ENCODE measurements at places on chromosomes 1 and 21.

DNA sequence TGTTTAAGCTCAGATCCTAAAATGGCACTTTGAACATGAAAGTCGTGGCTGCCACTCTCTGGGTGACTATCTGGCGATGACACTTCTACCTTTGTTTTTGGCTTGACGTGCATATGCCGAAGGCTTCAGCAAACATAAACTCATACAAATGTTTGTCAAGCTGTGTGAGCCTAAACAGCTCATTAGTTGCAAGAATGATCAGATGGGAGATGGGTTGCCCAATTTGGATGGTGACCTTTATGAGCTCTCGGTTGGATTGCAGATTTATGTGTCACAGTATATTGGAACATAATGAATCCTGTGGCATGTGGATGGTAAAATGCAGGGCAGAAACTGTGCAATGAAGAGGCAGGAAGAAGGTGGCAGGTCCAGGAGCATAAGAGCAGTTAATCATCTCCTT lies 229.3 kb downstream of the DISC1 start:
- DNase-seq: no peak

DNA sequence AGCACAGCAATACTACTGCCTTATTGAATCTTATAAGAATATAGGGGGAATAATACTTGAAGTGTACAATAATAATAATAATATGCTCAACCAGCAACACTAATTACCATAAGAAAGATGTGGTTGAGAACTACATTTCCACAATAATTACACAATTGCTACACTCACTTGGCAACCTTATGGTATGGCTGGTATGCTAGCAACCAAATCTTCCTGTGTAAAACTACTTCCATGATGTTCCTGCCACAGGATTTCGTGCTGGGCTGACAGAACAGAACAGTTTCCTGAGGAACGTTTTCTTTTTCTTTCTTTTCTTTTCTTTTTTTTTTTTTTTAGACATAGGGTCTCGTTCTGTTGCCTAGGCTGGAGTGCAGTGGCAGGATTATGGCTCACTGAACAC lies 50.6 kb downstream of the KIF26B start:
- no peak for DNase-seq

DNA sequence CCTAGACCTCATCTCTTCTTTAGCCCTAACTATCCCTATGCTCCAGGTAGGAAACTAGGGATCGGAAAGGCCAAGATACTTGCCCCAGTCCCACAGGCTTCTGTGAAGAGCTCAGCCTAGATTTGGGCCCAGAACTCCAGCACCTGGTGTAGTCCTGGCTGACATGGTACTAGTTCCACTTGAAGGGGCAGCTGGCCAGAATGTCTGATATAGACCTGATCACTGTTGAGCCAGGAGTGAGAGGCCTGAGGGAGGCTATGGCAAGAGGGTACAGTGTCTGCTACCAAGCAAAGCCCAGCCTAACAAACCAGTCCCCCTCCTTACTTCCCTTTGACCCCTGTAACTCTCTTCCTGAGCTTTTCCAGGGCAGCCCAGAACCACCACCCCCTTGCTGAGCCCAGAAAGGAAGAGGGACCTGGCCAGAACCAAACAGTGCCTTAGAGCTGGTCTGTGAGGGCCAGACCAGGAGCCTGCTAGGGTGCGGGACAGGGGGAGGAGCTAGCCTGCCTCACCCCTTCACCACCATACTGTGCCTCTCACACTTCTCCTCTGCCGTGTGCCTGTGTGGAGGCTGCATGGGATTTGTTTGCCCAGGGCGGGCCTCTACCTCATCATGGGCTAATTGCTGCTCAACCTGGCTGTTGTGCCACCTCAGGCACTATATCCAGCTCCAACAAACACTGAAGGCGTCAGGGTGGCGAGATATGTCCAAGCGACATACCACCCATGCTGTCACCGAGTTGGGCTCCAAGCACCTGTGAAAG lies 10.9 kb downstream of the POMGNT1 start:
- no peak for DNase-seq

DNA sequence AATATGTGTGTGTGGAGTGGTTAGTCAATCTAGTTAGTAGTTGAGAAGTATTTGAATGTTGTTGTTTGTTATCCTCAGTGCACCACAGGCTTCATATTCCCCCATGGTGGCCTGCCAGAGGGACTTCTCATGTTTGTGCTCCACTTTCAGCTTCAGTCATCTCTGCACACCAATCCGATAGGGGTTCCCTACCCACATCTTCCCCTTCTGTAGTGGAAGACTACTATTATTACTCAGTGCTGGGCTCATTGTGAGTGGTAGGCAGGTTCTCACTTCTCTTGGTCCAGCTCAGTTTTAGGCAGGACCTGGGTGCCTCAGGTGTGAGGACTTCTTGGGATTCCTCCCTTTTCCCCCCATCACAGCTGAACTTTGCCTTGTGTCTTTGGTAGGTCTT lies 14.2 kb downstream of the MT1HL1 start:
- no peak for DNase-seq

GRCh38 chr1:90715309-90715708 lies 1.8 kb downstream of the BARHL2 start:
- no peak for DNase-seq

DNA sequence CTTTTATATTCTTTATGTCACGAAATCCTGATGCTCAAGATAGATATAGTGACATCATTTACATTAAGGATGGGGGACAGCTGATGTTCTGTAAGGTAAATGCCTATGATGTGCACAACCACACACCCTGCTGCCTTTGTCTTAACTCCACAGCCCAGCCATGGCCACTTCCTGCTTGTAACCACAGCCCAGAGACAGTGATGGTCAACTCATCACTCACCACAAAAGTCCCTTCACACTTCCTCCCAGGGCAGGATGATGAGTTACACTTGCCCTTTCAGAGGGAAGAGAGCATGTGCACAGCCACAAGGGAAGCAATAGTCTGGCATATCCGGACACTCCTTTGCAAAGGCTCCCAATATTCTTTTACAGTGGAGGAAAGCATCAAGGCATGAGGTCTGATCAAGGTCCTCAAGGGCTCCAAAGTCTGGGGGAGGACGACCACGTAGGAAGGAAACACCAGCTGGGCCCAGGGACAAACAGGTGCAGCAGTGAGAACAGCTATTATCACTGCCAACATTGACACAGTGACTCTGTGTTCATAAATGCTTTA lies 53.8 kb downstream of the PLPP3 start:
- DNase-seq: no peak

- DNase-seq: peak; percentile 44
These were observed 1.0 kb downstream of the FAM78B start for GRCh38 chr1:166165661-166166328.

- no peak for DNase-seq
These were observed 34.9 kb downstream of the PRKCZ start for GRCh38 chr1:2085080-2085479.

GRCh38 chr1:8189931-8190483 lies 127.9 kb upstream of the SLC45A1 start:
- DNase-seq: no peak

GRCh38 chr1:229208481-229208880 lies 62.4 kb upstream of the RAB4A start:
- no peak for DNase-seq

GRCh38 chr1:225651872-225652728 lies 823 bp downstream of the ENAH start:
- DNase-seq: no peak

DNA sequence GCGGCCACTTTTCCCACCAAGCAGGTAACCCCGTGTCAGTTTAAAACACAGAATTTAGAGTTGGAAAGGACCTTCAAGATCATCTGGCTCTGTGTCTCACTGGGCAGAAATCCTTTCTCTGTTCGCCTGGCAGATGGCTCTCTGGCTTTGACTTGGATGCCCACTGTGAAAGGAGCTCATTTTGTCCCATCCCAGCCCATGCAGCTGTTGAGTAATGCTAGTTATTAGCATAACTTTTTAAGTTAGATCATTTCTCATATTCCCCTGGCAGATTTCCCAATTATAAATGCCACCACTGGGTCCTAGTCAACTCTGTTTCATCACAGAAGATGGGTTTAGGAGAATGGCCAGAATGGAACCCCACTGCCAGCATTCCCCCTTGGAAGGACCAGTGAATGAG lies 55.9 kb downstream of the SLC35F3 start:
- DNase-seq: no peak

DNA sequence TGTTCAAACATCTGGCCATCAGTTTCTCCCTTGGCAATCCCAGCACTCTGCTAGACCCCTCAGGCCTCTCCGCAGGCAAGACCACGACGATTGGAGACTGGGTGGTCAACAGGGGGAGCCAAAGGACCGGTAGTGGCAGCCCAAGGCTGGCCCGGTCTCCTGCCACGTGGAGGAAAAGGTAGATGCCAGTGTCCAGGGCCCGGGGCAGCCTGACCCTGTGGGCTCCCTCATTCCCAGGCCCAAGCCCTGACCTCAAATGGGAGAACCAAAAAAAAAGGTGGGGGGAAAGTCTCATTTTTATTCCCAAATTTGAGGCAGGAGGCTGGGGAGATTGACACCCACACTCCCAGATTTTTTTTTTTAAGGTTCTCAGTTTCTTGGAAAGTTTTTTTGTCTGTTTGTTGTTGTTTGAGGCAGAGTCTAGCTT lies 24.8 kb downstream of the S100A6 start:
- DNase-seq: peak; percentile 92

DNA sequence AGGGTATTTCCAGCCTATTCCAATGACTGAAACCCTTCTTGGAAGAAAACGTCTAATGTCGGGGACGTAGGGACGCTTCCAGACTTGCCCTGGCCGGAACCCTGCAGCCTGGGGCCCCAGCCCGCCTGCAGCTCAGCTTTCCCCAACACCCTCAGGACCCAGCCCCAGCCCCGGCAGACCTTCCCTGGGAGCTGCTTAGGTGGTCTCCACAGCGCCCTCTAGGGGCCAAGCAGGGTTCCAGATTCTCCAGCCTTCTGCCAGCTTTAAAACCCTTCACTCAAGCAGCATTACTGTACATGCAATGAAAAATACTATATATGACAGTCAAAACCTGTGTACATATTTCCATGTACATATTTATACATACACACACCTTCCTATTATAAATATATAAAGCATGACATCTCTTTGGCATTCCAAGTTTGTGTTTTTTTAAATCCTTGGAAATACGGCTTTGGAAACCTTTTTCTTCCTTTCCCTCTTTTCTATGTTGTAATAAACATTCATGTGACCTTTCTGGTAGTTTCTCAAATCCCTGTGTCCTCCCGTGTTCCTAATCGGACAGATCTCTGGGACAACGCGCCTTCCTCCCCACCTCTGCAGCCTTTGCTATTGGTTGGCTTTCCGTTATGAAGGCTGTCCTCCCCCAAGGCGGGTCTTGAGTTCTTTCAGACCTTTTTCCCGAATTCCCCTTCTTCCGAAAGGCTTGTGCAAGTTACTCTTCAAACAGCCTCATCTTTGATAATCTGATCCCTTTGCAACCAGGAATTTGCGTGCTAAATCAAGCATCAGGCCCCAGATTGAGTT lies 60.3 kb downstream of the STUM start:
- DNase-seq: peak; percentile 89

DNA sequence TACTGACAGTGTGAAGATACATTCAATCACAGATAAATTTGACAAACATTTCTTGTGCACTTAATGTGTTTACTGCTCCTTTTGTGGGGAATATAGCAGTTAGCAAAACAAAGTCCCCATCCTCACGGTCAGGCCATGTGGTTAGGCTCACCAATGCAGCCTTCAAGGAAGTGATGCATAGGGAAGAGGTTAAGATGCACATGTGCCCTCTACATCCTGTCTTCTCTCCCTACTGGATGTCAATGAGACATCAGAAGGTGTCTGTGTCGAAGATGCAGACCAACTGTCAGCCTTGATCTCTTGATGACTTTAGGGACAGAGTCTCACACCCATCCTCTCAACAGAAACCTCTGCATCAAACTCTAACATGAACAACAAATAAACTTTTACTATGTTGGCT lies 78.7 kb downstream of the FH start:
- DNase-seq: no peak

- no peak for DNase-seq
These were observed 49.0 kb downstream of the LRRC53 start for GRCh38 chr1:74463333-74463988.

DNA sequence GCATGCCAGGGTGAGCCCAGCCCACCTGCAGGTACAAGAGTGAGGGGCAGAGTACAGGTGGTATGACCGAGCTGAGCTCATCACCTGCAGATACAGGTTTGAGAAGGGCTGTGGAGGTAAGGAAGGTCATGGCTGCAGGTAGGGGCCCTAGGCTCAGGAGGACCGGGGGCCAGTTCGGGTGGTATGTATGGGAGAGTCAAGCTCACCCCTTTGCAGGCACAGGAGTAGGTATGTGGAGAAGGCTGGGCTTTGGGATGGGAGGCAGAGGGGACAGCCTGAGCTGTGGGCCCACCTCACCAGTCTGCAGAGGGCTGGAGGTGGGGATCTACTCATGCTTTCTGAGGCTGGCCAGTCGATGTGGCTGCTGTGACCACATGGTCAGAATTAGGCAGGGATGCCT lies 17.2 kb downstream of the PODN start:
- DNase-seq: no peak

GRCh38 chr1:58932859-58933598 lies 149.2 kb upstream of the JUN start:
- DNase-seq: no peak

- DNase-seq: no peak
These were observed 833.3 kb upstream of the PRMT6 start for GRCh38 chr1:106223213-106223612.

GRCh38 chr21:36747815-36748383 lies 49.0 kb downstream of the SIM2 start:
- peak; percentile 79 for DNase-seq

GRCh38 chr1:119903443-119903835 lies 7.1 kb upstream of the ADAM30 start:
- no peak for DNase-seq

GRCh38 chr21:36079010-36079649 lies 9.3 kb downstream of the CBR1 start:
- no peak for DNase-seq

GRCh38 chr1:241972703-241973369 lies 15.3 kb downstream of the BECN2 start:
- peak; percentile 51 for DNase-seq

- DNase-seq: no peak
These were observed 4.9 kb upstream of the GBP1 start for GRCh38 chr1:89069951-89070350.

- no peak for DNase-seq
These were observed 29.6 kb upstream of the CCN1 start for GRCh38 chr1:85550784-85551516.

- DNase-seq: no peak
These were observed 1.4 kb downstream of the MACO1 start for GRCh38 chr1:25431955-25432719.

DNA sequence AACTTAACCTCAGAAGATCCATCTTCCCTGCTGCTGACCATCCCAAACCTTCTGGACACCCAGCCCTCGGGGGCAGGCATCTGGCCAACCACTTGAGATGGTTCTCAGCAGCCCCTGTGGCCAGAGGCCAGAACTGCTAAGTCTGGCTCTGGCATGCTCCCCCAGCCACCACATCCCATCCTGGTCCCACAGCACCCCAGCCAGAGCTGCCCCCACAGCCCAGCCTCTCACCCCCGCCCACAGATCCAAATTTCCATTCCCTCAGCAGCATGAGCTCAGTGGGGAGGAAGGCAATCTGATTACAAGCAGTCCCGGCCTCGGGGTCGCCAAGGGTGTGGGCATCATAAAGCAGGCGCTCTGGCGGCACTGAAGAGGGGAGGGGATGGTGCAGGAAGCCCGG lies 45.6 kb downstream of the GLIS1 start:
- DNase-seq: no peak

GRCh38 chr1:43270421-43271095 lies 775 bp downstream of the TMEM125 start:
- peak; percentile 99 for DNase-seq
